Head of caudate nucleus (tissue), 42 donors: ENCODE measurements at places on chromosomes 2 and 18.

DNA sequence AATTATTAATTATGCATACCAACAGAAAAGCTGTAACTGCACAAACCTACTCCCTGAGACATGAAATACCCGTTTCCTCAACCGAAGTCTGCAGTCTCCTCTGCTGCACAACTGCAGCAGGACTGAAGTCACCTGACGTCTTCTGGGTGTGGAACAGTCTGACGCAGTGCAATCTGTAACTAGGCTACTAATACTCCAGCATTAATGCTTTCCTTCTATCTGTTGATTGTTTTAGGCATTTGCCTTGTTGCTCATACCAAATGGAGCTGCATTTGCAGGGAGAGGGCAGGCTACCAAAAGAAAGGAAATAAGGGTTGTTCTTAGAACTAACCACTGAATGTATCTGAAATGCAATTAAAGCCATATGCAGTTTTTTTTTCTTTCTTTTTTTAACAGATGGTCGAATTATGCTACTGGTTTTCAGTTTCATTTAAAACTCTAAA lies 40.1 kb downstream of the RTN4 start:
- peak; percentile 66 for DNase-seq

GRCh38 chr18:58789876-58790240 lies 74.8 kb upstream of the ZNF532 start:
- no peak for DNase-seq

DNA sequence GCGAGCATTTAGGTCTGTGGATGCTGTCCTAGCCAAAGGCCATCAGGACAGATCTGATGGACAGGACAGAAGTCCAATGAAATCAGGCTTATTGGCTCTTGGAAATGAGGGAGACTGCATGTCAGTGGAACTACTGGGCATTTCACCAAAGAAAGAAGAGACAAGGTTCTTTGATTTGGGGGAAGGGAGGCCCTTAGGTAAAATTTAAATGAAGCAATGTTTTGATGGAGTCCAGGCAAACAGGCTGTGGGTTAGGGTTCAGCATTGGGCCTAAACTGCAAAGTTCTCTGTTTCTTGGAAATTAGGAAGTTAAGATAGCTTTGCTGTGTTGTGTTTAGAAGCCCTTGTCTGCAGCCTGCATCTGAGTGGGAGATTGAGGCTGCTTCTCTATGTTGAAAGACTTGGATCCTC lies 31.6 kb upstream of the RNF149 start:
- no peak for DNase-seq

DNA sequence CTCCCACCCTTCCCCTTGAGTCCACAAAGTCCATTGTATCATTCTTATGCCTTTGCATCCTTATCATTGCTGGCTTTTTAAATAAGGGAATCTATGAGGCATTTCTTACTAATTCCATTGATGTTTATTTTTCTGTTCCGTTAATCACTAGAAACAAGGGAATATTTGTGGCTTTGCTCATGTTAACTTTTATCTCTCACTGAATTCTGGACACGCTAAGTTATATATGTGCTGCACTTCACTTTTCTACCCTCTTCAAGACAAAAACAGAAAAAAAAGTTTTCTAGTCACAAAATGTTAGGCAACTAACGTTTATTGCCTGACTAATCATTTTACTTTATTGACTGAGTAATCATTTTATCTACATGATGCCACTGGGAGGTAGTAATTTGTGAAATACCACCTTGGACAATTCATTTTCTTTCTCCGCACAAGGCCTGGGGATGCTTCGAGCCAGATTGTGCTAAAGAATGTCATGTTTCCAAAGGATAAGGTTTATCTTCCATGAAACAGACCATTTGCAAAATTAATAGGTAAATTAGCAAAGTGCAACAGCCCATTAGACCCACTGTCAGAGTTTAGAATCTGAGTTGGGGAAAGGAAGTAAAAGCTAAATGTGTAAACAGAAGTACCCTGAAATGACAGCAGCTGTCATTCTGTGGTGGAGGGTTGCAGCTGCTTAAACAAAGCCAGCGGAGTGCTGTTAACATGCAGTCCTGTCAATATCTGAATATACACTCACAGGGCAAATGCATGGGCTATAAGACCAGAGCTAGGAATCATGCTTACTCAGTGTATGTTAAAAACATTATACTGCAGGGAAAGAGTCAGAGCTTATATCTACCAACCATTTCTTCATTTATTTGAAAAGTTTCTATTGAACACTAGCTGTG lies 658.7 kb downstream of the CNTNAP5 start:
- no peak for DNase-seq
